NCI-H345 (cell line): ENCODE measurements at places on chromosomes 2 and 18.

GRCh38 chr2:68889500-68889899 is 18.3 kb upstream of the BMP10 start:
- DNase-seq: no peak

DNA sequence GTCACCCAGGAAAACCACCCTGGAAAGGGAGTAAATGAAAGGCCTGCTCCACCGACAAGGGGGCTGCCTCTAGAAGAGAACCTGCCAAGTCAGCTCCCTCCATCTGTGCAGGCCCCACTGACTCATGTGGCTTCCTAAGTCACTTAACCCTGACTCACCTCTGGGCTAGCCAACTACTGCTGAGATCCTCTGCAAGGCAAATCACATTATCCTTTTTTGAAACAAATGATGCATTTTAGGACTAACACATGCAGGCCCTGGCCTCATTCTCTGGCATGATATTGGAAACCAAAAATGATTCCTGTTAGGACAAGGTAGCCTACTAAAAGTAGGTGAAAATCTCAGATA is 474.6 kb downstream of the EPHA4 start:
- no peak for DNase-seq

- no peak for DNase-seq
Measured at GRCh38 chr2:34909992-34910705, 1311.0 kb upstream of the FAM98A start.

DNA sequence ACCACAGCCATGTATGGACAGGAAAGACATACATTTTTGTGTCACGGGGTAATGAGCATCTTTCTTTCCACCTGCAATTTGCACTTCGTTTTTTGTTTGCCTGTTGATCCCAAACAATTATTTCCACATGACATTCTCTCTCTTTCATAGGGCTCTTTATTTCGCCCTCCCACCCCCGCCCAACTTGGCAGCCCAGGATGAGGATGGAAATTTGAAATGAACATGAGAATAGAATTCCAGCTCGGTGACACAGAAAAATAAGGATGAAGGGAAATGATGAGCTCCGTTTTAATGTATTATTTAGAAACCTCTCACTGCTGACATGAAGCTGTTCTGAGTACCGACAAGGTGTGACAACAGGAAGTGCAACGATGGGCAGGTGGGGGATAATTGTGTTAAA is 443.3 kb downstream of the SOCS6 start:
- DNase-seq: peak; percentile 61

DNA sequence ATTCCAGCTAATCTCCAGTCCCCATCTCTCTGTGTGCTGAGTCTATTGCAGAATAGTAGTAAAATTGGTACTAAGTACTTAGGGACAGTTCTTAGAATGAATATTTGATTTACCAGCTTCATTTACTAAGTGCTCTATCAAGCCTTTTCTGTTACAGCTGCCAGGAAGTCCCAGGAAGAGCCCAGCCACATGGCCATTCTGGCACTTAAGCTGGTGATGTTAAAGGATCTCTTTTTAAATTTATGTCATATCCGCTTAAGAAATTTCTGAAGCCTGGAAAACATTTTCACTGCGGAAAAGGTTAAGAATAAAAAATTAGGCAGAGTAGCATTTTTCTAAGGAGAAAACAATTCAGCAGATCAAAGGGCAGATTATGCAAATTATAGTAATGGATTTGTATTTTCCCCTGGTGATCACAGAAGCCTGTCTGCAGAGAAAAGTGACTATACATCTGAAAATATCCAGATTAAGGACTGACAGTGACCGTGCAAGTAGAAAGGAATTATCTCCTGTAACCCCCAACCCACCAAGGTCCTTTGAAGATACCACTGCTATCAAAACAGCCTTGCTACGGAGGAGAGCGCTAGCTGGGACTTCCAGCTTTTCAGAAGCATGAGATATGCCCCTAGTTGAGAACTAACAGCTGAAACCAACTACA is 260.8 kb downstream of the SH3BP4 start:
- no peak for DNase-seq

GRCh38 chr2:176997074-176997791 is 215.4 kb upstream of the HNRNPA3 start:
- no peak for DNase-seq

DNA sequence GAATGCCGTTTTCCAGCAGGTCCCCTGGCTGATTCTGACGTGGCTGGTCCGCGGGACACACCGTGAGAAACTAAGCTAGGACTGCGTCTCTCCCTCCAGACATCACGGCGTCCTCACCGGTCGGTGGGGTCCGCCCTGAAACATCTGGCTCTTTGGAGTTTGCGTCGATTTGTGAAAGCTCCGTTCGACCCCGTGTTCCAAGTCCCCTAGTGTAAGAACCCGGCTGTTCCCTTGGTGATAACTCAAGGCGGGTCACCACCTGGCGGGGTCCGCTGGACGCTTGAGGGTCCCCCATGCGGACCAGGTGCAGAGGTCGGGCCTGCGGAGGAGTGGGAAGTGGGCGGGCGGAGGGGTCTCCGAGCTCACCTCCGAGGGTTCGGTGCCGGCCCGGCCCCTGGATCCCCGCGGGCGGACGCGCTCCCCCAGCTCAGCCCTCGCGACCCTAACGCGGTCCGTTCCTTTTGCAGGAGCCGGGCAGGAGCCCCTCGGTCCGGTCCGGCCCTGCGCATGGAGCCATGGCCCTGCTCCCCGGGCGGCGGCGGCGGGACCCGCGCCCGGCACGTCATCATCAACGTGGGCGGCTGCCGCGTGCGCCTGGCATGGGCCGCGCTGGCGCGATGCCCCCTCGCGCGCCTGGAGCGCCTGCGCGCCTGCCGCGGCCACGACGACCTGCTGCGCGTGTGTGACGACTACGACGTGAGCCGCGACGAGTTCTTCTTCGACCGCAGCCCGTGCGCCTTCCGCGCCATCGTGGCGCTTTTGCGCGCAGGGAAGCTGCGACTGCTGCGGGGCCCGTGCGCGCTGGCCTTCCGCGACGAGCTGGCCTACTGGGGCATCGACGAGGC is 65.6 kb downstream of the KCNG2 start:
- no peak for DNase-seq

- no peak for DNase-seq
Measured at GRCh38 chr2:46125798-46126197, 171.4 kb upstream of the EPAS1 start.

DNA sequence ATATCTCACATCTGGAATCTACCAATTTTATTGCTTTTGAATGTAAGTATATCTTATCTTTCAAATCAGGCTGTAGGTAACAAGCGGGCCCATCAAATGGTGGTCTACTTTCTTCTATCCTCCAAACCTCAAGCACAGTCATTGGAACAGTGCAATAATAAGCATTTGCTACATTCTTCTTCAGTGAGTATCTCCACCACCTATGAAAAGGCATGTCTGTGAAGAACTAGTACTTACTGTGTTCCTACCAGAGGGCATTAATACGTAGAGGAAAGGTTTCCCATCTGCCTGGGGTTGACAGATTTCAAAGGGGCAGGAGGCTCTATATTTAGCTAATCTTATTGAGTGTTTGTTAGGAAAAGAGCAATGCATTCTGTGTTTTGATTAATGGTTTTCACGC is 411.1 kb downstream of the NCKAP5 start:
- DNase-seq: no peak

DNA sequence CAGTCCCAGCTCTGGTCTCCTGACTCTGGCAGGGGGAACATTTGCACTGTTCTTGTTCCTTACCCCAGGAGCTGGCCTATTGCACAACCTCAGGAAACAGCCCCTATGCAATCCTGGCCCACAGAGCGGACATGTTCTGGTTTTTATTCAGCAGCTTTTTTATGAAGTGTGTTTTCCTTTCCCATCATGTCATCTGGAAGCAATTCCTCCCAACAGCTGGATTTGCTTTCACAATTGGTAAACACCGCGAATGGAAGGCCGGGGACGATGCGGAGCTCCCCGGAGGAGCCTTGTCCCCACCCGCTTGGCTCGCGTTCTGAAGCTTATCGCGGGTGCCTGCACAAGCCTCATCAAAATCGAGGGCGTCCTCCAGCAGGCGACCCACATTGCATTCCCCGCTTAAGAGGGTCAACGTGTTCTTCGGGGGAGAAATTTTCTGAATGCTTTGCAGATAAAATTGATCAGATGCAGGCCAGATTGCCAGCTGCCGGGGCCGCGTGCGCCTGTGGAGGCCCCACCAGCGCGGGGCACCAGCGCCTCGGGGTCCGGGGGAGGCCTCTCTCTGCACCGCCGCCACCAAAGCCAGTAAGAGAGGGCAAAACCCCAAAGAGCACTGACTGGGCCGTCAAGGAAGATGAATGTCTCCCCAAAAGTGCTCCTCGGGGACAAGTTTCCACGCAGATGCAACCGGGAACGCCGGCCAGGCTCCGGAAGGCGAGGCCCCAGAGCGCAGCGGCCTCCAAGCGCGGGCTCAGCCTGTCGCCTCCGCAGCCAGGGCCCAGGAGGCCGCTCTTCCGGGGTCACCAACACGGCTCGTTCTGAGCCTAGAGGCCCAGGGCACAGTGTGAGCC is 60.3 kb upstream of the SP3 start:
- DNase-seq: no peak

DNA sequence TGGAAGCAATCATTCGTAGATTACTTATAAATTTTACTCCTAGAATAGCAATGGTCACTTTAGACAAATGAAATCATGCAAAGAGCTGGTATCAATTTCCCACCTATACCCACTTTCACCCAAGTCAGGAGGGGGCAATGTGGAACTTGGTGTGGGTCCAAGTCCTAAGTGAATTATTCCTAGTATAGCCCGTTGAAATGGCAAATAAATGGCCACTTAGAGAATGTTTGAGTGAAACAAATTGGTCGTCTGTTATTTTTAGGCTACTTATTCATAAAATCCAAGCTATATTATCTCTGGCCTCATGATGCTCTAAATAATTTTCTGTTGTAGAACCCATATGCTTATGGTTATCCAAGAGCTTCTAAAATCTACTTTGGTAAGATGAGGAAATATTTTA is 98.1 kb downstream of the MYO3B start:
- DNase-seq: no peak

DNA sequence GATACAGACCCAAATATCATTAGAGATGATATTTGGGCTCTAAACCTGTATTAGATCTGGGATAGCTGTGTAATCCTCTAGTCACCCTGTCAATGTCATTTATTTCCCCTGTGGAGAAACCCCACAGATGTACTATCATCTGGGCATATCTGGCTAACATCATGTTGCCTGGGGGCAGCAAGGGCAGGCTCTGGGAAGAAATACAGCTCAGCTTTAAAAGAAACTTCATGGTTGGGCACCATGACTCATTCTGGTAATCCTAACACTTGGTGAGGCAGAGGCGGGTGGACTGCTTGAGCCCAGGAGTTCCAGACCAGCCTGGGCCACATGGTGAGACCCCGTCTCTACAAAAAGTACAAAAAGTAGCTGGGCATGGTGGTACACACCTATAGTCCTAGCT is 282.5 kb downstream of the SLC8A1 start:
- DNase-seq: no peak

- no peak for DNase-seq
Measured at GRCh38 chr2:180656455-180656847, 324.0 kb upstream of the UBE2E3 start.

GRCh38 chr2:36413218-36413617 is 57.6 kb downstream of the CRIM1 start:
- no peak for DNase-seq

GRCh38 chr18:67104700-67105284 is 411.7 kb downstream of the DSEL start:
- peak; percentile 67 for DNase-seq

- peak; percentile 25 for DNase-seq
Measured at GRCh38 chr2:71223767-71224333, 3.1 kb downstream of the PAIP2B start.

DNA sequence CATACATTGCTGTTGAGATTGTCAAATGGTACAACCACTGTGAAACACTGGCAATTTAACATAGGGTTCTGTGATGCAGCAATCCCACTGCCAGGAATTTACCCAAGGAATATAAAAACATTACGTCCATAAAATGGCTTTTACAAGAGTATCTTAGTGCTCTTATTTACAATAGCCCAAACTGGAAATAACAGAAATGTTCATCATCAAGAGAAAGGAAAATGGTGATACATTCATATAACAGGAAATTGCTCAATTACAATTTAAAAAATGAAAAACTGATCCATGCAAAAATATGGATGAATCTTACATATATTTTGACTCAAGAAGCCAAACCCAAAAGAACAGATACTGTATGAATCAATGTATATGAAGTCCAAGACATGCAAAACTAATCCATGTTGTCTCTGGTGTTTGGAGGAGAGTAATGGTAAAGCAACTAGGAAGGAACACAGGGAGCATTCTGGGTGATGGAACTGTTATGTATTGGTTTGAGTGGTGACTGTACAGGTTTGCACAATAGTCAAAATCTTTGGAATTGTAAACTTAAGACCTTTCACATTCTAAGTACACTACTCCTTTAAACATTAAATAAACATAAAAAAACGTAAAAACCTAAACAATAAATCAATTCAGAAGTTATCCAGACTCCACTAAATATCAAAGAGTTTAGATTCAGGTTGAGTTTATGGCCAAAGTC is 104.8 kb upstream of the WDR75 start:
- DNase-seq: no peak

- no peak for DNase-seq
Measured at GRCh38 chr18:25306671-25307070, 45.3 kb downstream of the ZNF521 start.

- DNase-seq: no peak
Measured at GRCh38 chr2:175742367-175742766, 259.7 kb downstream of the LNPK start.

DNA sequence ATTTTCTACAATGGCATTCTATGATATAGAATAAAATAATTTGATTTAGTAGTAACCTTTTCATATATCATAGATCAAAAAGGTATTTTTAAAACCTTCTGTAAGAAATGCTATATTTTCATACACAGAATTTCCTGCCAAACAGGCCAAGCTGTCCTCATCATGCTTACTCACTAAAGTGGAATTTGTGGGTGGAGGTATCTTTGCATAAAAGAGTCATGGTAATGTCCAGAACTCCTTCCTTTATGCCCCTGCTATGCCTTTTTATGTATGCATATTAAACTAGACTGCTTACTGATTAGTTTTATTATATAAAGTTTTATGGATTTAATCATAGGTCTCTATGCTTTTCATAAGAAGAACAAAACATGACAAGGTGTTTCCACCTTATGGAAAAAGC is 27.5 kb upstream of the MARCHF7 start:
- no peak for DNase-seq

DNA sequence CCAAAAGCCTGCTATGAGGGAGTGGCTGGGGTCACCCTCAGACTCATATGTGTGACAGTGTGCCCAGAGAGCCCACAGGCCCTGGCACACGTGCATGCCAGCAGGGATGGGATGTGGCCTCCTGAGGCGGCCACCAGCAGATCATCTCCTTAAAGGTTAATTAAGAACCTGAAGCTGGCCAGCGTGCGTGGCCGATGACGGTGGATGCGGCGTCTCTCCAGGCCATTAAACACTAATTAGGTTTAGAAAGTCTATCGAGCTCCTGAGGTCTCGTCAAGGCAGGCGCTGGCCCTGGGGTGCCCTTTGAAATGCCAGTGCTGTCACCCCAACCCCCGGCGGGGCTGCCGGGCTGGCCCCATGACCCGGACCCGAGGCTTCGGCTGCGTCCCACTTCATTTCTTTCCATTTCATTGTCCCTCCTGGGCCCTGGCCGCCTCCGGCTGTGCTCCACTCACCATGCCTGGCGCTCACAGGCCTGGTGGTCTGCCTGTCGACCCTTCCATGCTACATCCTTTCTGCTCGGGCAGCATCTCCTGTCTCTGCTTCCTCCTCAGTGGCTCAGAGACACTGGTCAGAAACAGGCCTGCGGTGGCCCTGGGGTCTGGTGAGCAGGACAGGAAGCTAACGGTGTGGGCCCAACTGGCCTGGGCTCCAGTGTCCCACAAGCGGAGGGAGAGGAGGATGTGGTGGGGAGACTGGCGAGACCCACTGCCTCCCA is 228.9 kb downstream of the CELF4 start:
- no peak for DNase-seq
